ENCODE measurements at places on chromosomes 3 and 15. TPM values are rescaled to one million over a fixed set of nuclear protein-coding genes. Genes with fewer than 3 reads are reported as not detected.

GRCh38 chr15:71191296-71191695 lies 76.0 kb downstream of the THSD4 start:
- no peak overlapping the region for H3K27ac ChIP-seq
- H3K4me1 ChIP-seq, result no peaks in the 10 kb centered on the region
- no peaks in the 10 kb centered on the region for H3K36me3 ChIP-seq
- no peaks in the 10 kb centered on the region for H3K27me3 ChIP-seq
- DNase-seq, result no peak
- H3K4me3 ChIP-seq, result no peak overlapping the region

- no peak for DNase-seq
- no peaks in the 10 kb centered on the region for H3K36me3 ChIP-seq
- H3K27ac ChIP-seq, result no peak overlapping the region
- no peak overlapping the region for H3K4me3 ChIP-seq
- no peaks in the 10 kb centered on the region for H3K27me3 ChIP-seq
Measured at GRCh38 chr3:17798000-17798399, 55.6 kb upstream of the TBC1D5 start.

GRCh38 chr3:124565013-124565412 lies 165.2 kb upstream of the UMPS start:
- H3K36me3 ChIP-seq, result no peaks in the 10 kb centered on the region
- peaks cover 3% of the 10 kb centered on the region for H3K4me1 ChIP-seq
- no peak overlapping the region for H3K27ac ChIP-seq
- H3K4me3 ChIP-seq, result no peak overlapping the region
- DNase-seq, result peak; percentile 37

The PARP14 gene
- 56.2 TPM for total RNA-seq

DNA sequence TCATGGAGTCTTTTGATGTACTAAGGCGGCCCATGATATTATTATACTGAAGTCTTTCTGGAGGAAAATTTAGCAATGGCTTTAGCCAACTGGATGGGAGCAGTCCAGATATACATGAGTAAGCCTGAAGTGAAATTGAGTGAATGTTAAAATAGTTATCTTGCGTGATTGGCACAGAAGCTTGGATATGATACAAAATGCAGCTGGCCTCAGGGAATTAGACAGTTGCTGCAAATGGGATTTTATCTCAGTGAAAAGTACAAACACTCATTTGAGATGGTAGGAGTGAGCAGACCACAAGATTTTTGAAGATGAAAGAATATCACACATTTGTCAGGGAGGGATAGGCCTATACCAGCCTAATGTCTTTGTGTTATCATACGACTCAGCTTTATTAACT lies 8.9 kb downstream of the LMOD3 start:
- peaks cover 7% of the 10 kb centered on the region for H3K4me1 ChIP-seq
- H3K27ac ChIP-seq, result no peak overlapping the region
- H3K36me3 ChIP-seq, result no peaks in the 10 kb centered on the region
- no peaks in the 10 kb centered on the region for H3K27me3 ChIP-seq

DNA sequence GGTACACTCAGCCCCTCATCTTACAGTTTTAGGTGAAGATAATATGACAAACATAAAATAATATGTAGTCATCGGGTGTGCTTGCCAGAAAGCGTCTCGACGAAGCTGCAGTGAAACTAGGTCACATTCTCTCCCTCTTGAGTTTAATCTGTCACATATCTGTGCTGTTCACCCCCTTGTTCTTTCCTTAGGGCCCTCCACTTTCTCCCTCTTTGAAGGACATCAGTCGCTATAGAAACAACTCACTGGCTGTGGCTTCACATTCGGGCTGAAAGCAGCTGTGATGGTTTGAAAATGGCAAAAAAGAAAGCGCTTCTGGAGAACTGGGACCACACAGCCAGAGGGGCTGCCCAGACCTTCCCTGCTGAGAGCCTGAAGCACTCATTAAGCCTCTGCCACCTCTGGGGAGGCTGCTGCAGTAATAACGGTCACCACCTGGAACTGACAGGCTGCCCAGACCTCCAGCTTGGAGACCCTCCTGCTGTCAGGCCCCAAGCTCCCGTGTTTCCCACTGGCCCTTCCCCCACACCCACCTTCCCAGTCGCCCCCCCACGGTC lies 50.3 kb downstream of the ABTB1 start:
- no peaks in the 10 kb centered on the region for H3K4me1 ChIP-seq
- H3K27me3 ChIP-seq, result no peaks in the 10 kb centered on the region
- no peak overlapping the region for H3K4me3 ChIP-seq
- H3K36me3 ChIP-seq, result peaks cover 25% of the 10 kb centered on the region
- no peak for DNase-seq

GRCh38 chr15:93929375-93930094 lies 301.8 kb upstream of the MCTP2 start:
- no peak overlapping the region for H3K4me3 ChIP-seq
- no peaks in the 10 kb centered on the region for H3K27me3 ChIP-seq
- H3K27ac ChIP-seq, result no peak overlapping the region
- DNase-seq, result no peak

DNA sequence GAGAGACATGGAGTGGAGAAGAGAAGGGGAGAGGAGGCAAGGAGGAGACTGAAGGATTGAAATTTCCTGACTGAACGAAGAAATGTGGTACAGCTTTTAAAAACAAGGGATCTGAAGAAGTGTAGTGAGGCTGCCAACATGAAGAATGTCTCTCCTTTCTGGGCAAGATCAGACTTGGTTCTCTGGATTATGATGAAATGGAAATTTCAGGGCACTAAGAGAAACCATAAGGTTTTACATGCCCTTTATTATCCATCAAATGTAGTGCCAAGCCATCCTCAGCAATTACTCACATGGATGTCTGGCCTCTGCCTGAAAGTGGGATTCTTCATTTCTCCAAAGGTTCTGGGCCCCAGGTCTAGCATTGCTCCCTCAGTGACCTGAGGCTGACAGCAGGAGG lies 77.6 kb upstream of the CCDC80 start:
- no peak for DNase-seq
- no peaks in the 10 kb centered on the region for H3K36me3 ChIP-seq
- no peaks in the 10 kb centered on the region for H3K27me3 ChIP-seq
- no peak overlapping the region for H3K4me3 ChIP-seq
- no peak overlapping the region for H3K27ac ChIP-seq

The INO80 gene
- 35.9 TPM for total RNA-seq

DNA sequence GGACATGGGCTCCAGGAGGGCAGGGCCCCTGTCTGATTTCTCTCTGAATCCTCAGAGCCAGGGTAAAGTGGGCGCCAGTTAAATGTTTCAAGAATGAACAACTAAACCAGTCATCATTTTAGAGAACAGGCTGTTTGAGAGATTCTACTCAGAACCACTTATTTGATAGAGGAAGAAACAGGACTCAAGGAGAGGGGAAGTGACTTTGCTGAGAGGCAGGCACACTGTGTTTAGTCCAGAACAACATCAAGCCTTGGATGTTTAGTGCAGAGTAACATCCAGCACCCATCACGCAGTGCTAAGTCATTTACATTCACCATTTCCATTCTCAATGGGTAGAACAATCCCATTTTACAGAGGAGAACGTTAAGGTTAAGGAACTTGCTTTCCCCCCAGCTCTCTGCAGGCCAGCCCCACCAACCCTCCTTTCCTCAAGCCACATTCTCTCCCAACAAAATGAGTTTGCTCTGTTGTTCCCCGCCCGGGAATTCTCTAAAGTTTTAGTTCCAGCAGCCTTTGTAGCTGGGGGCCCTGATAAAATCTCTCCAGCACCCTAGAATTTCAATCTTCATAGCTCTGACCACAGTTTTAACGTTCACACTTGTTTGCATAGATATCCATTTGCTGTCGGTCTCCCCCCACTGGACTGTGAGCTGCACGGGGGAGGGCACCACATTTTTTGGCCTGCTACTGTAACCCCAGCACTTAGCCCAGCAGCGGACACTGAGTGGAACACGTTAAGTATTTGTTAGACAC lies 962 bp downstream of the NMNAT3 start:
- H3K4me1 ChIP-seq, result peaks cover 8% of the 10 kb centered on the region
- no peak for DNase-seq
- H3K27ac ChIP-seq, result peak overlapping the region; percentile 65
- no peaks in the 10 kb centered on the region for H3K36me3 ChIP-seq
- H3K27me3 ChIP-seq, result no peaks in the 10 kb centered on the region

The XCR1 gene
- not detected for total RNA-seq

GRCh38 chr3:184651904-184652303 lies 60.0 kb downstream of the MAGEF1 start:
- H3K36me3 ChIP-seq, result no peaks in the 10 kb centered on the region
- no peaks in the 10 kb centered on the region for H3K27me3 ChIP-seq
- no peak for DNase-seq
- H3K27ac ChIP-seq, result no peak overlapping the region

- no peaks in the 10 kb centered on the region for H3K27me3 ChIP-seq
- no peak for DNase-seq
- H3K4me3 ChIP-seq, result no peak overlapping the region
- no peak overlapping the region for H3K27ac ChIP-seq
- H3K4me1 ChIP-seq, result no peaks in the 10 kb centered on the region
Measured at GRCh38 chr3:181541414-181541813, 170.3 kb upstream of the SOX2 start.

DNA sequence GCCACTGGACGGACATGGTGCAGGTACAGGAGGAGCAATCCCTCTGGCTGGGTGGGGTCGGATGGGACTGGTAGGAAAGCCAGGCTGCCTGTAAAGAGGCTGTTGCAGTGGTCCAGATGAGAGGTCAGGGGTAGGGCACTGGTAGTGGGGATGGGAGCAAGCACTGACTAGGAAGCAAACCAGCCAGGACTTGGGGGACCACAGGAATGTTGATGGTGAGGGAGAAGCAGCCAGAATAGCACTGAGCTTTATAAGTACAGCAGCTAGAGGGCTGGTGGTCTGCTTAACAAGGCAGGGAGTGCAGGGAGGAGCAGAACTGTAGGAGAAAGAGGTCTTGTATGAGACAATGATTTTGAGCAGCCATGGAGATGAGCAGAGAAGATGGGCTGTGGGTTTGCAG lies 38.7 kb upstream of the PTPN23 start:
- no peaks in the 10 kb centered on the region for H3K27me3 ChIP-seq
- no peak for DNase-seq
- no peak overlapping the region for H3K4me3 ChIP-seq
- H3K4me1 ChIP-seq, result no peaks in the 10 kb centered on the region

GRCh38 chr15:43230640-43231115 lies 9.9 kb upstream of the EPB42 start:
- H3K27ac ChIP-seq, result no peak overlapping the region
- no peak overlapping the region for H3K4me3 ChIP-seq
- DNase-seq, result peak; percentile 18
- H3K36me3 ChIP-seq, result no peaks in the 10 kb centered on the region
- H3K4me1 ChIP-seq, result no peaks in the 10 kb centered on the region

GRCh38 chr3:8506571-8507061 lies 5.0 kb downstream of the LMCD1 start:
- H3K4me3 ChIP-seq, result no peak overlapping the region
- H3K36me3 ChIP-seq, result no peaks in the 10 kb centered on the region
- H3K27ac ChIP-seq, result no peak overlapping the region
- peaks cover 63% of the 10 kb centered on the region for H3K4me1 ChIP-seq
- DNase-seq, result no peak

The KLHL6 gene
- 4.5 TPM for total RNA-seq

GRCh38 chr3:17954801-17955200 lies 212.4 kb upstream of the TBC1D5 start:
- H3K4me1 ChIP-seq, result no peaks in the 10 kb centered on the region
- H3K4me3 ChIP-seq, result no peak overlapping the region
- no peak overlapping the region for H3K27ac ChIP-seq
- H3K36me3 ChIP-seq, result no peaks in the 10 kb centered on the region
- H3K27me3 ChIP-seq, result no peaks in the 10 kb centered on the region

DNA sequence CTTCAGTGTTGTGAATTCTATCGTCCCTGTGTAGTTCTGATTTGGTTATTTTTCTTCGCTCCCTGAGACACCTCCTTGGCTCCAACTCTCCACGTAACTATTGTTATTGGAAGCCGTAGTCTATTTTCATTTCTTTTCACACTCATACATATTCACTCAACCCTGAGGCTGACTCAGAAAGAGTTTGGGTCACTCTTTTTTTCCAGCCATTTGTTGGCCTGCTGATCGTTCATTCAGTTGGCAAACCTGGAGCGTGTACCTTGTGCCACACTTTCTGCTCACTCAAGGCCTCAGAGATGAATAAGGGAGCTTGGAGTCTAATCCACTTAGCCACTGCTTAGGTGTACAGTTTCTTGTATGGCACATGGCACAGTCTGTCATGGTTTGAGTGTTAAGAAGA lies 22.4 kb downstream of the GYG1 start:
- no peaks in the 10 kb centered on the region for H3K27me3 ChIP-seq
- no peak overlapping the region for H3K4me3 ChIP-seq
- peaks cover 74% of the 10 kb centered on the region for H3K36me3 ChIP-seq
- no peak overlapping the region for H3K27ac ChIP-seq
- H3K4me1 ChIP-seq, result no peaks in the 10 kb centered on the region

DNA sequence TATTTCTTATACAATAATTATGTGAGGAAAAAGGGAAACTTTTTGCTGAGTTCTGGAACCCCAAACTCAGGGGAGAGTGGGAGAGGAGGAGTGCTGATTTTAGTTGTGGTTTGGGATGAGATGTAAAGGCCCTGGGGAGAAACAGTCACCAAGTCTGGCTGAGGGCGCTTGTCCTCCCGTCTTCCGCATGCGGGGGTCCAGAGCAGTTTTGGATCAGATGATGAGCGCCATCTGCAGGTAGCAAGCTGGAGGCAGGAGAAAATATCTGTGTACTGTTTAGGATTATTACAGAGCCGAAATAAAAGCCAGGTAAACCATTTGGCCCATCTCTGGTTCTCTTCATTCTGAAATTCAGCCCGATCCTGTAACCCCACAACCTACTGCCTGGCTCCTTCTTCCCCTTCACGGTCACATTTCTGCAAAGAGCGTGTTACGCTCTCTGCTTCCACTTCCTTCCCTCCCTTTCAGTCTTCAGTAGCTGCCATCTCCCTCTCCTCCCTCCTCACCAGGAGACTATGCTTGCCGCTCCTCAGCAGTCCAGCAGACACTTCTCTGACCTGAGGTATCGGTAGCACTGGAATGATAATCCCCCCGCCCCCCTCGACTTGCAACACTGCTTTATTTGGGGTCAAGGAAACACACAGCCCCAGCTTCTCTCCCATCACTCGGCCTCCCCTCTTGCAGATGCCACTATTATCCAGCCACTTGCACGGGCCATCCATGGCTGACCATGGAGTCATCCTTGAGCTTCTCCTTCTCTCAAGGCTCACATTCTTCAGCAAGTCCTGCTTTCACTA lies 1.4 kb upstream of the PARP14 start:
- H3K4me3 ChIP-seq, result peak overlapping the region; percentile 91
- peaks cover 11% of the 10 kb centered on the region for H3K4me1 ChIP-seq
- no peaks in the 10 kb centered on the region for H3K27me3 ChIP-seq
- DNase-seq, result peak; percentile 93

The TF gene
- total RNA-seq, result 5.2 TPM

Measured in tibial nerve (tissue), 4 donors.